ENCODE measurements at places on chromosomes 1 and 21. TPM values are rescaled to one million over a fixed set of nuclear protein-coding genes. Genes with fewer than 3 reads are reported as not detected.
A peak's percentile ranks its signal among the peaks of the same experiment; 100 is the strongest.

GRCh38 chr1:21648791-21649190 lies 20.4 kb downstream of the RAP1GAP start:
- no peak for DNase-seq

DNA sequence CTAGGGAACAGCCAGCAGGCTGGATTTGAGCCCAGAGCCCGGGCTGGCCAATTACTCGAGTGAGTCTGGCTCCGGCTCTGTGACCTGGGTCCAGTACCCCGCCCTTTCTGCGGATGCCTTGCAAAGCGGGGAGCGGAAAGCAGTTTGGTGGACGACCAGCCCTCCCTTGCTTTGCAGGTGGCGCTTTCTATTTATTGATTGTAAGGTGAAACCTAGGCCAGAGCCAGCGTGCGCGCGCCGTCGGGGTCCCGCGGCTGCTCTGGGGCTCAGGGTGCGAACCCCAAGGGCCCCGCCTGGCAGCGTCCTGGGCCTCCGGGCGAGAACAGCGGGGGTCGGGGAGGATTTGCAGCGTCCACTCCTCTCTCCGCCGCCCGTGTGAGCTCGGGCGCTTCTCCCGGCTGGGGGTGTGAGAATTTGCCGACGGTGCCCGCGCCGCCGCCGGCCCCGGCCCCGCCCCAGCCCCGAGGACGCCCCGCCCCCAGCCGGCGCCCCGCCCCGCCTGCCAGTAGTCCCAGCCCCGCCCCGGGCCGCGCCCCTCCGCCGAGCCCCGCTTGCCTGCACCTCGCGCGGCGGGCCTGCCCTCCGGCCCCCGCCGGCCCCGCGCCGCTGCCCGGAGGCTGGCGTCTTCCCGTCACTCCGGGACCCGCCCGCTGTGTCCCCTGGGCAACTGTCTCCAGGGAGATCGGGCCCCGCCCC lies 37.6 kb downstream of the PIK3CD start:
- peak; percentile 85 for DNase-seq

DNA sequence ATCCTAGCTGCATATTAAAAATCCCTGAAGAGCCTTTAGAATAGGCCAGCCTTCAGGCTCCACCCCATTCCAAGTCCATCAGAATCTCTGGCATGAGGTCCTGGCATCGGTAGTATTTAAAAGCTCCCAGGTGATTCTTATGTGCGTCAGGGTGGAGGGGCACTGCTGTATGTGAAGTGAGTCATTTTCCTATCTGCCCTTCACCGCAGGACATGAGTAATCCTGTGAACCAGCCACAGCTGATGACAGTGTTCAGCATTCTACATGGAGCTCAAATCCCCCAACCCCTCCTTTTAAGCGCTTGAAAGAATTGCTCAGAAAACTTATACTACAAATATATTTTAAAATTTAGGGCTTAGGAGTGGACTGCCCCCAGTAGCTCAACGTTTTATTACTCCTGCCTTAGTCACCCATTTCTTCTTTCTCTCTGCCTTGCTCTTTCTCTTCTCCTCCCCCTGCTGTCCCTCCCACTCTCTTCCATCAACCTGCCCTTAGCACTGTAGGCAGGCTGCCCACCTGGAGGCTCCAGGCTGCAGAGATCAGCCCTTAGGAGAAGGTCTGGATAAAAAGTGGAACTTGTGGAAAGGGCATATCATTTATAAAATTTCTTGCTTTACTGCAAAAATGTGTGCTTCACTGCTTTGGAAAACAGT lies 73.8 kb upstream of the ZNF281 start:
- no peak for DNase-seq

The HRNR gene
- polyA plus RNA-seq = not detected

Data from heart left ventricle (tissue), 16 donors.